ENCODE measurements at places on chromosomes 4 and X. TPM values are rescaled to one million over a fixed set of nuclear protein-coding genes. Genes with fewer than 3 reads are reported as not detected.

DNA sequence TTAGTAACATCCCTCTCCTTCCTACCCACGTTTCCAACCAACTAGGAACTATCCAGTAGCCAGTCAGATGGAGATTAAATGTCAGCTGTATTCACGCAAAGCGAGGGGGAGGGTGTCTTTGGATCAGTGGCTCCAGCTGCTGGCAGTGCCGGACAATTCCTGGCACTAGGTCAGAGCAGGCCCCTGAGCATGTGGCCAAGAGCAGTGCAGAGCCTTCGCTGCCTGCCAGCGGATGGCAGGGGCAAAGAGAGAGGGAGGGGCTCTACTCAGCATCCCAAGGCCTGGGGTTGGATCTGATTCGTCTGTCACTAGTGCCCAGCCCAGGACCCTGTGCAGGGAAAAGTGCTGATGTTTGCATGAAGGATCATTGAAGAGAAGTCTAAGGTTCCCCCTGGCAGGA, 28.7 kb upstream of the JAKMIP1 start:
- DNase-seq: no peak

- no peak for DNase-seq
Observed at GRCh38 chr4:24734511-24734910, 60.9 kb upstream of the SOD3 start.

The EIF4E gene
- total RNA-seq: 92.4 TPM

- no peak for DNase-seq
Observed at GRCh38 chr4:81786063-81786763, 314.5 kb upstream of the RASGEF1B start.

- DNase-seq: no peak
Observed at GRCh38 chr4:2927696-2928075, 35.5 kb downstream of the NOP14 start.

GRCh38 chr4:48462363-48462762, 20.8 kb upstream of the SLC10A4 start:
- no peak for DNase-seq

DNA sequence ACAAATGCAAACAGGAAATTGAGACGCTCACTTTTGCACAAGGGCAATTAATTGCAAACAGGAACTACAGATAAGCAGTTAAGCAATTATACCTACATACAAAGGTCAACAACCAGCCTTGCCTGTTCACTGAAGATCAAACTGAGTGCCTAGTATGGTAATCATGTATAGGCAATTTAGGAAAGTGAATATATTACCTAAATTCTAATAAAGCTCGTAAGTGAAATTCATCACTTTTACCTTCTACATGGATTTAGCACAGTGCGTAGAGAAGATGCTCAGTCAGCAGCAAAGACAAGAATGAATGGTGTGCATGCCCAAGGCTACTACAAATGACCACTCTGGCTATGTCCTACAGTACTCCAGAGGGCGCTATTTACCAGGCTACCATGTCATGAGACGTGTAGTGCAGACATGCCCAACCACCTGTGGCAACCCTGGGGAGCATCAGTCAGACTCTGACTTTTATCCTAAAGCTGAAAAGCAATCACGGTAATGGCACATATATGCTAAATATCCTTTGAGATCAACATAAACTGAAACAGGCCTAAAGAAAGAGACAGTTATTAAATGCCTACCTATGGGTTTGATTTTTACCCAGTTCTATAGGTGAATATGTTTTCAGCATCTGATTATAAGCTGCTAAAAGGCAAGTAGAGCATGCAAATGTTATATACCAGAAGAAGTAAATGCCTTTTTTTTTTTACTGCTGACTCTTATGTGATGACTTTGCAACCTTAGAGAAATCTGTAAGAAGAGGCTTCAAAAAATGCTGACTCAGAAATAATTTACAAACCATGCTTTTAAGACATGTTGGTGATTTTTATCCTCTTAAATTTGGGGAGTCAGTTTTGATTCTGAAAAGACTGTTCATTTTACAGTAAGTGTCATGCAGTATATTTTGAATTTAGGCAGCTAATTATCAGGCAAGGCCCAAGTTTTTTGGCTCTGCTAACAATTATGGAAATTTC, 178.0 kb downstream of the PPP3CA start:
- peak; percentile 30 for DNase-seq

Measured in natural killer cell (primary cell).